ENCODE measurements at places on chromosomes 6 and 20.

- DNase-seq = no peak
Observed at GRCh38 chr20:20491784-20492264, 123.9 kb downstream of the INSM1 start.

DNA sequence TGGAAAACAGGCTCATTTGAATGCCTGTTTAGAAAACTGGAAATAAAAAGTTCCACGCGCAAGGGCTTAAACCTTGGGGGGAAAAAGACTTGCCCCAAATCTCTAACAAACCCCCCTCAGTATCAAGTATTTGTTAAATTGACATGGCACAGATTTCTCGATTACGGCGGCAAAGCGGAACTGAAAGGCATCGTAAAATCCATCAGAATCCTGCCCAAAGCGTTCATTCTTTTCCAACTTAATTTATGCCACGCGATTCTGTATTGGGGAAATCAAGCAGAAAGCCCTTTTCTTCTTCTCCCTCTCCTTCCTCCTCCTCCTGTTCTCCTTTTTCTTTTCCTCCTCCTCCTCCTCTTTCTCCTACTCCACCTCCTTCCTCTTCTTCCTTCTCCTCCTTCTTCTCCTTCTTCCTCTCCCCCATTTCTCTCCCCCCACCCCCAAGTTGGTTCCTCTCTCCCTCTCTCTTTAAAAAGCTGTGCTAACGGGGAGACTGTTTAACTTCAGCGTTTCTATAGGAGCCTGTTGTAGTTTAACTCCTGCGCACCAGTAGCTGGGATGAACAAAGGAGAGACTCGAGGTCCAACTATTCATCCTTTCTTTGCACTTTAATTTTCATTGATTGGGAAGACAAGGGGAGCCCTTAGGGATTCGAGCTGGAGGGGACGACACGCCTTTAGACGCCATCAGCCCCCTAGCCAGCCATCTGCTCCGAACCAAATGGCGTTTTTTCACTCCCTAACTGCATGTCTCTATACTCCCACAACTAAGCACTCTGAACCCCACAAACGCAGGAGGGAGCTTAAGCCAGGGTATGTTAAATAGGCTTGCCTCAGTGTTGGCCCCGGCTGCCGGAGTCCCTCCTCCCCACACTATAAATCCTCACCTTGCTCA, 2.7 kb upstream of the DLL1 start:
- no peak for DNase-seq

- no peak for DNase-seq
Observed at GRCh38 chr20:47740862-47741184, 44.5 kb downstream of the SULF2 start.

DNA sequence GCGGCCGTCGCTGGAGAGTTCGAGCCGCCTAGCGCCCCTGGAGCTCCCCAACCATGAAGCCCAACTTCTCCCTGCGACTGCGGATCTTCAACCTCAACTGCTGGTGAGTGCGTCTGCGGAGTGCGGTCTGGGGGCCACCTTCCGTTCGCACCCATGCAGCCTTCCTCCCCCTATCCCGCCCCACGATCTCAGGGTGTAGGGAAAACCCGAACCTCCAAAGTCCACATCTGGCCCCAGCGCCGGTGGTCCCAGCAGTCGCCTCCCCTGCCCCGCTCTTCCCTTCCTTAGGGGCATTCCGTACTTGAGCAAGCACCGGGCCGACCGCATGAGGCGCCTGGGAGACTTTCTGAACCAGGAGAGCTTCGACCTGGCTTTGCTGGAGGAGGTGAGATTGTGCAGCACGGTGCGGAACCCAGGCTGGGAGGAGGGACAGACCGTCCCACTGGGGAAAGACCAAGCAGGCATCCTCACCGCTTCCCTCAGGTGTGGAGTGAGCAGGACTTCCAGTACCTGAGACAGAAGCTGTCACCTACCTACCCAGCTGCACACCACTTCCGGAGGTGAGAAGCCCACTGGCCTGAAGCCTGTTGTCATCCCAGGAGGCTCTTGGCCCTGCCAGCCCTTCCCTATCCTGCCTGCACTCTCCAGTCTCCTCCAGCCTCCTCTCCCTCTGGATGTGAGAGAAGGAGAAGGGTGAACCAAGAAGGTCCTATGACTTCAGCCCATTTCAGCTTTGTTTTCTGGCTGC, 719 bp downstream of the SMPD2 start:
- peak; percentile 39 for DNase-seq

DNA sequence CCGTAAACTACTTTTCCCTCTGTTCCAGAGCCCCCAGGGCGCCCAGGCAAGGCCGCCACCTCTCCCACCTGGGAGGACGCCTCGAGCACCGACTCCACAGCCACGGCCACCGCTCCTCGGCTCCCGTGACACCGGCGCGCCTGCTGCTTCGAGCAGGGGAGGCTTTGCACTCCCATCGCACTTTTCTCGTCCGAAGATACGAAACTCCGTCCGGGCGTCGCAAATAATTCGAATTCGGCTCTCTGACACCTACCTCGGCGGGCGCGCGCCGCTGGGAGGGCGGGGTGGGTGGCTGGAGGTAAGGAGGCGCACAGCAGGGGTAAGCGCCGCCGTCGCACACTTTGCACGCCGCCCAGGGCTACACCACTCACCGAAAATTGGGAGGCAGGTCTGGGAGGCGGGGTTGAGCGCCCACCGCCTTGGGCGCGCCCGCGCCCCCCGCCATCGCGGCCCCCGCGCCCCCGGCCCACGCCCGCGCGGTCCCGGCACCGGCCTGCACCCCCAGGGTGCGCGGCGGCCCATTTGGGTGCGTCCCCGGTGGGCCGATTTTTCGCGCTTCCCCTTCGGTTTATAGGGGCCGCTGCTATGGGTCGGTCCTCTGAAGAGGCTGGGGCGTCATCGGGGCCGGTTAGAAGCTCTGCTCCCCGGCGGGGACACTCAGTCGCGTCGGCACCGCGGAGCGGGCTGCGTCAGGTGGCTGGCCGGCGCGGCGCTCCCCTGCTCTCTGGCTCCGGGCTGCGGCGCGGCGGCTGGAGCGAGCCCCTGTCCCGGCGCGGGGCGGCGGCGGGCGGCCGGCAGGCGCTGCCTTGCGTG, 36.2 kb downstream of the GNAS start:
- DNase-seq = peak; percentile 87

DNA sequence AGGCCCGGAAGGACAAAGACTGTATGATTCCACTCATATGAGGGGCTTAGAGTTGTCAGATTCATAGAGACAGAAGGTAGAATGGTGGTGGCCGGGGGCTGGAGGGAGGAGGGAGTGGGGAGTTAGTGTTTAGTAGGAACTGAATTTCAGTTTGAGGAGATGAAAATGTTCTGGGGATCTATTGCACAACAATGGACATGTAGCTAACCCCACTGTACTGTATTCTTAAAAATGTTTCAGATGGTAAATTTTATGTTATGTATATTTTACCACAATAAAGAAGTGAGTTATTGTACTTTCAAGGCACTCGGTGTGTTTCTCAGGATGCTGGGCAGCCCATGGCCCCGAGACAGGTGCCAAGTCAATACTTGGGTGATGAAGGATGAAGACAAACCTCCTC, 25.4 kb downstream of the MAS1 start:
- no peak for DNase-seq

GRCh38 chr20:47950124-47950912, 165.0 kb upstream of the SULF2 start:
- no peak for DNase-seq

- DNase-seq = no peak
Observed at GRCh38 chr20:22563062-22563965, 21.1 kb downstream of the FOXA2 start.

DNA sequence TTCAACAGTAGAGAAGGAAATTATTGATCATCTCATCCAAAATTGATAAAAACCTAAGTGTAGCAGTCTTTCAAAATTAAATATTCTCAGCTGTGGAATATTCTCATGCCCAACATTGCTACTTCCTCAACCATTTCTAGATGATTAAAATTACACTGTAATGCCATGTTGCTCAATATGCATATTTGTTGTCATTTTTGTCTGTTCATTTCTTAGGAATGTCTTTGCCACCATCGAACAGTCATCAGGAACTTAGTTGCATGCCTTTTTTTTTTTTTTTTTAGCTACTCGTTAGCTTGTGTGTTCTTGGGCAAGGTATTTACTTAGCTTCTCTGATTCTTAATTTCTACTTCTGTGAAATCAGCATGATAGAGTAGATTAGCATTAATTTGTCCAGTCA, 188.6 kb downstream of the DTNBP1 start:
- DNase-seq = no peak

GRCh38 chr20:59604741-59605600, 631 bp downstream of the PHACTR3 start:
- no peak for DNase-seq

- DNase-seq = no peak
Observed at GRCh38 chr6:25105070-25105925, 169.5 kb upstream of the RIPOR2 start.

DNA sequence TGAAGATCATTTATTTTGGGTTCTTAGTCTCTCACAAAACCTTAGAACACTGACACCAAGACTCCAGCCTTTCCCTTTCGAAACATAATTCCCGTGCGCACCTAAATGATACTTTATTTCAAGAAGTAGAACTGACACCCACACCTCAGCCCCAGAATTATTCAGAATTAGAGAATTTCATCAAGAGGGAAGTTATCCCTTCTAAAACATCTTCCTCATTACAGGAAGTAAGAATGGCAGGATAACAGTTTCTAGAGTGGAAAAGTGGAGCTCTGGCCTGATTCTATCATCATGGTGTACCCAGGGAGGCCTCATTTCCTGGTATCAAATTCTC, 1.4 kb upstream of the SRXN1 start:
- no peak for DNase-seq

DNA sequence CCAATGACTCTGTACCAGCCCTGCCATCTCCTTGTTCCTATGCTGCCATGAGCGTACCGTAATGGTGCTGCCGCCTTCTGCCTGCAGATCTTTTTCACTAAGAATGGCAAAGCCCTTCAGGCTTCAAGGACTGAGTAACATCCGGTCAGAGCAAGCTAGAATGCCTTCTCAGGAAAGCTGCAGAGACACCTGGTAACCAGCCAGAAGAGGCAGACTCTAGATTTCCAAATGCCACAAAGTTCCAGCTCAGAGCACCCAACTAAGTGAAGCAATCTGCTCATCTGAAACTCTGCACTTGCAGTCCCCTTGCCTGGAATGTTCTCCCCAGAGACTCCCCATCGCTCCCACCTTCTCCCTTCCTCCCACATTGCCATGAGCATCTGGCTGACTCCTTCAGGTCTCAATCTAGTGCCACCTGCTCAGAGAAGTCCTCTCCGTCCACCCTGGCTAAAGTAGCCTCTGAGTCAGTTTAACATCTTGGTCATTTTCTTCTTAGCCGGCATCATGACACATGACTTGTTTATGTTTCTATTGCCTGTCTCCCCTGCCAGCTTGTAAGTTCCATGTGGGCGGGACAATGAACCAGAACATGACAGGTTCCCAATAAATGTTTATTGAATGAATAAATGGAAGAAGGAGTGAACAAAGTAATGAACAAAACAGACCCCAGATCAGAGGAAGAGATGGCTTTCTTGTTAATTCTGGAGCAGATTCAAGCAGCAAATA, 6.9 kb upstream of the OCSTAMP start:
- no peak for DNase-seq

DNA sequence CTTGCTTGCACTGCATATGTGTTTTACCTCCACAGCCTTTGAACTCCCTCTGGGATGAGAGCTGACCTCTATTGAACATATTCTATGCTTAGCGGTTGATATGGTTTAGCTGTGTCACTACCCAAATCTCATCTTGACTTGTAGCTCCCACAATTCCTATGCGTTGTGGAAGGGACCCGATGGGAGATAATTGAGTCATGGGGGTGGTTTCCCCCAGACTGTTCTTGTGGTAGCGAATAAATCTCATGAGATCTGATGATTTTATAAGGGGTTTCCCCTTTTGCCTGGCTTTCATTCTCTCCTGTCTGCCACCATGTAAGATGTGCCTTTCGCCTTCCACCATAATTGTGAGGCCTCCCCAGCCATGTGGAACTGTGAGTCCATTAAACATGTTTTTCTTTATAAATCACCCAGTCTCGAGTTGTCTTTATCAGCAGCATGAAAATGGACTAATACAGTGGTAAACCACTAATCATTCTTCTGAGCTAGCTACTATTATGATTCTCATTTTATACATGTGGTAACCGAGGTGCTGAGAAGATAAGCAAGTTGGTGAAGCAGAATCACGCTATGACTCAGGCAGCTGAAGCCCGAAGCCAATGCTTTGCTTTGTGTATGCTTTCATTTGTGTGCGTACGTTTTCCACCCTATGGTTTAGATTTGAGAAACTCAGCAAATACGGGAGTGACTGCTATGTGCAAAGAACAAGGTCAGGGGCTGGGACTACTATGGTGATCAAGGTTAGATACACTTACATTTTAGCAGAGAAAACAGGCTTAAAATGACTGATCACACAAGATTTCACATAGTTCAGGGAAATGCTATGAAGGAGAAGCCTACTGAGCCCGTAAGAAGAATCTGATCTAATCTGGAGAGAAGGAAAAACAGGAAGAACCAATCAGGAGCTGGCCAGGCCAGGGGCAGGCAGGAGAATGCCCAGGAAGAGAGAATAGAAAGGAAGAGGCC, 363.5 kb downstream of the ESR1 start:
- no peak for DNase-seq

DNA sequence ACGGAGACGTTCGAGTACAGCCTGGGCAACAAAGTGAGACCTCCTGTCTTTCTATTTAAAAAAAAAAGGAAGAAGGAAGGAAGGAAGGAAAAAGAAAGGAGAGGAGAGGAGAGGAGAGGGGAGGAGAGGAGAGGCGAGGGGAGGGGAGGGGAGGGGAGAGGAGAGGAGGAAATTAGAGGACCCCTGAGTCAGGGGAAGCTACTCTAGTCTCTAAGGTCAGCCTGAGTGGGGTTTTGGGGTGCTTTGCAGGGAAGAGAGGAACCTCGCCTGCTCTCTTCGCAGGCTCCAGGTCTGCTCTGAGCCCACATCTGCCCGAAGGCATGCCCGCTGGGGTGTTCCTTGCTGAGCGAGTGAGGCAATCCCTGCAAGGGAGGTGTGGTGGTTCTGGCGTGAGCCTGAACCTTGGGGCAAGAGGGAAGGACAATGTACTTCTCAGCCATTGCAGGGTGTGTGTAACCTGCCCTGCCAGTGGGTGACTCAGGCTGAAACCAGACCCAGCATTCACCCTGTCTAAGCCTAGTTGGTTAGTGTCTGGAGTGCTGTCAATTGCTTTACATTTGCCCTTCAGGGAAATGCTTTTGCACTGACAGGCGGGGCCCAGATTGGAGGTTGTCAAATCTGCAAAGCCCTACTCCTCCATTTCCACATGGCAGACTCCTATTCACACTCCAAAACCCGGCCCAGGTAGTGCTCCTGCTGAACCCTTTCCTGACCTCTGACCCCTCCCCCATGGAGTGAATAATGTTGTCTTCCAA, 15.3 kb upstream of the MMP9 start:
- DNase-seq = no peak

- DNase-seq = no peak
Observed at GRCh38 chr20:48190757-48191156, 405.5 kb upstream of the SULF2 start.

- DNase-seq = no peak
Observed at GRCh38 chr6:166500246-166500645, 86.2 kb downstream of the RAMACL start.

GRCh38 chr6:18263418-18264218, 712 bp downstream of the DEK start:
- no peak for DNase-seq

- no peak for DNase-seq
Observed at GRCh38 chr6:11434565-11435326, 102.8 kb upstream of the TMEM170B start.

- no peak for DNase-seq
Observed at GRCh38 chr20:2507875-2508630, 662 bp downstream of the ZNF343 start.

GRCh38 chr20:36881888-36882287, 6.0 kb downstream of the TLDC2 start:
- DNase-seq = no peak

All from T-helper 1 cell (primary cell).